ENCODE measurements at places on chromosomes 7 and 10. TPM values are rescaled to one million over a fixed set of nuclear protein-coding genes. Genes with fewer than 3 reads are reported as not detected.

SUN3 gene
- not detected for total RNA-seq

HOXA10 gene
- total RNA-seq, result 23.2 TPM

PON1 gene
- total RNA-seq, result not detected

STEAP4 gene
- 13.2 TPM for total RNA-seq

LOXL4 gene
- total RNA-seq, result 8.8 TPM

AGMO gene
- total RNA-seq, result 1.1 TPM

KCNIP2 gene
- 2.4 TPM for total RNA-seq

PTF1A gene
- total RNA-seq, result not detected

CALCR gene
- 0.26 TPM for total RNA-seq

BBS9 gene
- 72.8 TPM for total RNA-seq

IFIT1 gene
- total RNA-seq, result 40.8 TPM

SLC39A12 gene
- total RNA-seq, result not detected

TACR2 gene
- total RNA-seq, result 4.5 TPM

NODAL gene
- not detected for total RNA-seq

MRLN gene
- total RNA-seq, result 5.7 TPM

IKZF1 gene
- total RNA-seq, result 7.8 TPM

SPDYE2B gene
- total RNA-seq, result not detected

TEX47 gene
- not detected for total RNA-seq

HOXA9 gene
- total RNA-seq, result 19.8 TPM

COL1A2 gene
- 11,897 TPM for total RNA-seq

TFR2 gene
- total RNA-seq, result 0.69 TPM

PLEKHS1 gene
- total RNA-seq, result 0.42 TPM

DPYSL4 gene
- 1.7 TPM for total RNA-seq

PON2 gene
- 130 TPM for total RNA-seq

C10orf95 gene
- total RNA-seq, result not detected

NEUROG3 gene
- total RNA-seq, result not detected

SPAM1 gene
- total RNA-seq, result not detected

ANKRD61 gene
- not detected for total RNA-seq

PNLIP gene
- total RNA-seq, result not detected

PCLO gene
- total RNA-seq, result 6.5 TPM

AKR1E2 gene
- total RNA-seq, result 23.0 TPM

SH2D4B gene
- total RNA-seq, result 0.16 TPM

CDK6 gene
- total RNA-seq, result 120 TPM

UCMA gene
- total RNA-seq, result not detected

AKR1C8 gene
- not detected for total RNA-seq

HYAL4 gene
- not detected for total RNA-seq

LRRC18 gene
- total RNA-seq, result 0.32 TPM

DNAJC9 gene
- total RNA-seq, result 27.8 TPM

BAG3 gene
- total RNA-seq, result 8.2 TPM

ANXA8 gene
- total RNA-seq, result 7.7 TPM

HTR7 gene
- 2.2 TPM for total RNA-seq

NEUROD6 gene
- not detected for total RNA-seq

WNT2 gene
- 8.9 TPM for total RNA-seq

TUBAL3 gene
- 0.16 TPM for total RNA-seq

MDFIC gene
- total RNA-seq, result 69.4 TPM

EBLN1 gene
- total RNA-seq, result not detected

TMEM176A gene
- total RNA-seq, result 20.8 TPM
